ENCODE measurements at places on chromosomes 16 and 17. TPM values are rescaled to one million over a fixed set of nuclear protein-coding genes. Genes with fewer than 3 reads are reported as not detected.

- no peaks in the 10 kb centered on the region for H3K27me3 ChIP-seq
- H3K36me3 ChIP-seq, result no peaks in the 10 kb centered on the region
- no peaks in the 10 kb centered on the region for H3K4me1 ChIP-seq
- DNase-seq, result peak; percentile 19
Observed at GRCh38 chr17:12627177-12627629, 38.5 kb upstream of the MYOCD start.

DNA sequence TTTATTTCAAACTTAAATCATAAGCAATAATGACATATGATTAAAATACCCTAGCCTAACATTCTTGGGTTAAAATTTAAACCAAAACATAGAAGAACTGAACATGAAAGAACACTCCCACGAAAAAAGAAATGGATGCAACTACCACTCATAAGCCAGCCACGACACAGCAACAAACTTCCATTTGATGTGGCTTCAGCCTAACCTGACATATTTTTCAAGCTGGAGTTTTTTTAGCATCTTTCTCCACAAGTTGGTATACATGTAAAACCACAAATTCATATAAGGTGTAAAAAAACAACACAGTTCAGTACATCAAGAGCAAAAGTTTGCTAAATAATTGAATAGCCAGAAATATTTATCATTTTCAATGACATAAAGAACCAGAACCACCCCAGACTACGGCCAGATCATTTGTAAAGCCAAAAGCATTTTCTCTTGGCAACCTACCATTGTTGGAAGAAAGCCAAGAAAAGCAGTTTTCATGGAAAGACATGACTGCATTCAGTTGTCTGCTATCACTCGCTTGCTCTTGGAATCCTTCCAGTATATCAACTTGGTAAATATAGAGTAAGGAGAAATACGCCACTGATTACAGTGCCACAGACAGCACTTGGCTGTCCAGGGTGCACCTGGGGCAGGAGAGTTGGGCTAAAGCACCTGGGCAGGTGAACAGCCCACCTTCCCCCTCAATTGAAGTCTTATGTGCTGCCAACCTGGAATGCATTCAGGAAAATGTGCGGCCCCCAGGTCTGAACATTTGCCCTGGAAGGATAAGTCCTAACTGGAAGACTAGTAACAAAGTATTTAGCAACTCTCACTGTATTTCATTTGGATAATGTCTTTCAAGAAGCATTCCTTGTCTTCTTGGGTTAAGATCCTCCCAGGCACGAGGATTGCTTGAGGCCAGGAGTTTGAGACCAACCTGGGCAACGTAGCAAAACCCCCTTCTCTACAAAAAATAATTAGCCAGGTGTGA, 60.5 kb downstream of the CREBBP start:
- peaks cover 29% of the 10 kb centered on the region for H3K4me1 ChIP-seq
- DNase-seq, result peak; percentile 90
- no peaks in the 10 kb centered on the region for H3K27me3 ChIP-seq
- no peak overlapping the region for H3K4me3 ChIP-seq
- peaks cover 3% of the 10 kb centered on the region for H3K36me3 ChIP-seq

DNA sequence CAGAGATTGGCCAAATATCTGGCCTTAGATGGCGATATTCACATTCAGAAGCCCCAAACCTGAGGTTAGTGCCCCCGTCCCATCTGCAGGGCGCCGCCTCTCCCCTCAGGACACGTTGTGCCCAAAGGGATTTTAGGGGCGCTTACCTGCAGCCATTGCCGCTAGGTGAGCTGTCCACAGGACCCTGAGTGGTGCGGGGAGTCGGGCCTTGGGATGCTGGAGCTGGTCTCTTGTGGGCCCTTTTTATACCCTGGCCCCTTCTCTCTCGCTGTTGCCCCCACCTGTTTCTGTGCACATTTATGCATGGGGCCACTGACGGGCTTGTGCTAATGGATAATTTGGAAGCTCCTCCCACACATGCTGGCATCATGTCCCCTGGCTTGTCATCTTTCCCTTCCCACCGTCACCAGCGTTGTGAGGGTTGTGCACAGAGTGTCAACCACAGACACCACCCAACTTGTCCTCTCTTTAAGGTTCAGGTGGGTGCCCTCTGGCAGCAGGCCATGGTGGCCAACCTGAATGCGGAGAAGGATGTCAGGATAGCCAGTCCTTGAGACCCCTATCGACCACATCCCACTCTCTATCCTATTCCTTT, at the start of gene CSHL1:
CSHL1 (minus strand) TSS at position 218 of the 595 bp plus-strand sequence; CDS start at position 156, 62 bp downstream.
- no peaks in the 10 kb centered on the region for H3K4me1 ChIP-seq
- no peak within 1 kb of the TSS for H3K4me3 ChIP-seq
- no peaks in the 10 kb centered on the region for H3K36me3 ChIP-seq
- DNase-seq, result no peak

DNA sequence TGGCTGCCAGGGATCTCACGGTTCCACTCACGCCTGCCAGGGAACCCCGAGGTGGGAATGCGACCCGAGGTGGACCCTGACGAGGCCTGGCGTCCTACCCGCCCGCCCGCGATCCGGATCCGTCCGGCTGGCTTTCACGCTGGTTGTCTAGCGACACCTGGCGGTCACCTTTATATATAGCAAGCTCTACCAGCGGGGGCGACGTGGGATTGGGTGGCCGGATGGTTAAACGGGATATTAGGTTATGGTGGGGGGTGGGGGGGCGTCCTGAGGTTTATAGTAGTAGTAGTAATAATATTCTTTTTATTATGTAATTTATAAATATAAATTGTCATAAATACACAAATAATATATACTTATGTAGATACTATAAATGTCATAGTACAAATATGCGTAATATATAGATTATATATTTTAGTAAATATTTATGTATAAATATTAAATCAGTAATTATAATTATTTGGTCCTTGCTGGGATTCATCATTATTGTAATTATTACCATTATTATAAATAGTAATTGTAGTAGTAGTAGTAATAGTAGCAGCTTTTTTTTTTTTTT, 136.9 kb downstream of the KCNJ12 start:
- peaks cover 5% of the 10 kb centered on the region for H3K27me3 ChIP-seq
- peaks cover 11% of the 10 kb centered on the region for H3K4me1 ChIP-seq
- no peak overlapping the region for H3K4me3 ChIP-seq
- no peak overlapping the region for H3K27ac ChIP-seq
- no peaks in the 10 kb centered on the region for H3K36me3 ChIP-seq

DNA sequence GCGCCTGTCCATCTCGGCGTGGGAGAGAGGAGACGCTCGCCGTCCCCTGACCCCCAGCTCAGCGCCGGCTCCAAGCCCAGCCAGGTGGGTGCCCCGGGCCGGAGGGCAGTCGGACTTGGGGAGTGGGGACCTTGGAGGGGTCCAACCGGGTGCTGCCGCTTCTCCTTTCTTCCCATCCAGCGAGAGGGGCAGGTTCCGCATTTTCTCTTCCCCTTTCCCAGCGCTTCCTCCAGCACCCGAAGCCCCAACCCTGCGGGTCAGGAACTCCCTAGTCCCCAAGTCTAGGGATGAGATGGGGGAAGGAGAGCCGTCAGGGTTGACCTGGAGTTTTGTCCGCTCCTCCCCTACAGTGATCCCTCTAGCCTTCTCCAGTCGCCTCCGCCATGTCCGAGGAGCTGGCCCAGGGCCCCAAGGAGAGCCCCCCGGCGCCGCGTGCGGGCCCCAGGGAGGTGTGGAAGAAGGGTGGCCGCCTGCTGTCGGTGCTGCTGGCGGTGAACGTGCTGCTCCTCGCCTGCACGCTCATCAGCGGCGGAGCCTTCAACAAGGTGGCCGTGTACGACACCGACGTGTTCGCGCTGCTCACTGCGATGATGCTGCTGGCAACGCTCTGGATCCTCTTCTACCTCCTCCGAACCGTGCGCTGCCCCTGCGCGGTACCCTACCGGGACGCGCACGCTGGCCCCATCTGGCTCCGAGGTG, at the start of gene OTOP2:
OTOP2 (plus strand) TSS at position 24 of the 699 bp plus-strand sequence; CDS start at position 384, 360 bp downstream.
- H3K4me1 ChIP-seq, result peaks cover 22% of the 10 kb centered on the region
- no peak within 1 kb of the TSS for H3K27ac ChIP-seq
- peak within 1 kb of the TSS; percentile 22 for H3K4me3 ChIP-seq
- peak; percentile 52 for DNase-seq

DNA sequence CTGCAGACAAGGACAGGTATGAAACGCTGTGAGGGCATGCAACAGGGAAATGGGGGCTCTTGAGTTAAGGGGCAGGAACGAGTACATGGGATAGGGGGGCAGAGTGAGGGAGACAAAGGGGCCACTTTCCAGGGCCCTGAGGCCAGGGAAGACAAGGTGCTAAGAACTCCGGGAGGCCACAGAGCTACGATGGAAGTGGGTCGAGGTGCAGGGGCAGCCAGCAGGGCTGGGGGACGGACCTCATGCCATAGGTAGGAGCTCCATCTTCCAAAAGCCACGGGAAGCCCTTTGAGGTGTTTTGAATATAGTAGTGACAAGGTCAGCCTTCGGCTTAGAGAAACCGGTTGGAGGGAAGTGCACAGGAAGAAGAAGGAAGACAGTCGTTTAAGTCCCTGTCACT, 35.6 kb downstream of the RBFOX3 start:
- no peak overlapping the region for H3K27ac ChIP-seq
- DNase-seq, result no peak
- no peaks in the 10 kb centered on the region for H3K4me1 ChIP-seq
- no peaks in the 10 kb centered on the region for H3K36me3 ChIP-seq
- H3K27me3 ChIP-seq, result peaks cover 10% of the 10 kb centered on the region
- no peak overlapping the region for H3K4me3 ChIP-seq

DNA sequence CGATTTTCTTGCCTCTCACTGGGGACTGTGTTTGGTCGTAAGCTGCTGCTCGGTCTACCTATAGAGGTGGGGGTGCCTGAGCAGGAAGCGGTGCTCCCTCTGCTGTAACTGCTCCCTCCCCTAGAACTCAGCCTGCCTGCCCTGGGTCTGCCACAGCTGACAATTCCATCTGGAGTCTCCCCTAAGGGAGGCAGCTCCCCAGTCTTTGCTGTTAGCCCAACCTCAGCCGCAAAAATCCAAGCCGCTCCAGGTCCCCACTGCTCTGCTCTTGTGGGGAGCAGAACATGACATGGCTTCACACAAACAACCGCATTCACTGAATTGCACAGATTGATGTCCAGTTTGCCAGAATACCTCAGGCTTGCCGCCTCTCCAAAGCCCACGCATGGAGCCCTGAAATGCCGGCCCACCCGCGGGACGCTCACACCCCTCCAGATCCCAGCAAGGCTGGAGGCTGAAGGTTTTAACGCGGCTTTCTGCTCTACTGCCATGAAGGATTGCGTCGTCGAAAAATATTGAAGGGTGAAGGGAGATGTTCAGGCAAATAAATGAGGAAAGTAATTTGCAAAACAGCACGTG, 221.5 kb upstream of the FOXF1 start:
- H3K27me3 ChIP-seq, result peaks cover 92% of the 10 kb centered on the region
- H3K27ac ChIP-seq, result no peak overlapping the region
- H3K36me3 ChIP-seq, result no peaks in the 10 kb centered on the region
- no peak overlapping the region for H3K4me3 ChIP-seq

DNA sequence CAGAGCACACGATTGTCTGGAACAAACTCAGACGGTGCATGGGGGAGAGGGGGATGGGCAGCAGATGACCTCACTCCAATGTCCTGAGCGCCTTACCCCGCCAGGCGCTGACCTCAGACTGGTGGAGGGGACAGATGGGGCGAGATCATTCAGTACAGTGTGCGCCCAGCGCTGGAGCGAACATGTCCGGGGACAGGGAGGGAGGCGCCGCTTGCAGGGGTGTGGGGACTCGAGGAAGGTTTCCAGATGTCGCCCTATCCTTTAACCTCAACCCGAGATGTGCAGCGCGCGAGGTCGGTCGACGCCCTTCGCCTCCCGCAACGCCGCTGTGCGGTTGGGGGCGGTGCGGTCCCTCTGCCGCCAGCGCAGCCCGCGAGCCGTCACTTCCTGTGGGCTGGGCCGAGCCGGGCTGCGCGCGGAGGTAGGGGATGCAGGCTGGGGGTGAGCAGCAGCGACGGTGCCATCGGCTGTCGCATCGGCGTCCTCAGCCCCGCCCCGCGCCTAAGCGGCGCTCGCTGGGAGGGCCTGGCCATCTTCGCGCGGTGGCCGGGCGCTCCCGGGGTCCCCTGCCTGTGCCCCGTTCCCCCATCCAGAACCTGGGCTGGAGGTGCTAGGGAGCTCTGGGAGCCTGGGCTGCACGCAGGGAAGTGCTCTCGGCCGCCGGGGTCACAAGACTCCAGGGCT, 5.3 kb upstream of the CDR2L start:
- no peaks in the 10 kb centered on the region for H3K36me3 ChIP-seq
- DNase-seq, result peak; percentile 80
- peak overlapping the region; percentile 61 for H3K4me3 ChIP-seq

Gene EIF3CL
- total RNA-seq, result 60.2 TPM

Gene ZG16B
- total RNA-seq, result 0.49 TPM

Gene ABI3
- 3.1 TPM for total RNA-seq

Data from muscle of leg (tissue), 16 donors.